ENCODE measurements at places on chromosomes 7 and 10.

DNA sequence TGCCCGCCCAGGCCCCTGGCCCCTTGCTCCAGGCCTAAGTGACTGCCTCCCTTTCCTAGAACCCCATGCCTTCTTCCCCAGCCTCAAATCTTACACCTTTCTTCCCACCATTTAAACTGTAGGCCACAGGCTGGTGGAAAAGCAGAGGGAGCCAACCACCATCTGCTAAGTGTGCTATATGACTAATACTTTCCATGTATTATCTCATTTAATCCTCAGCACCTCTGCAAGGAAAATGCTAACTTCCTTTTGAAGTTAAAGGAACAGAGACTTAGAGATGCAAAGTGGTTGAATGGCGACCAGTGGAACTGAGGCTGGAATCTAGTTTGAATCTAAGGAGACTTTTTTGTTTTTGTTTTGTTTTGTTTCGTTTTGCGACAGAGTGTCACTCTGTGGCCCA lies 17.8 kb upstream of the MTPAP start:
- no peak for DNase-seq

DNA sequence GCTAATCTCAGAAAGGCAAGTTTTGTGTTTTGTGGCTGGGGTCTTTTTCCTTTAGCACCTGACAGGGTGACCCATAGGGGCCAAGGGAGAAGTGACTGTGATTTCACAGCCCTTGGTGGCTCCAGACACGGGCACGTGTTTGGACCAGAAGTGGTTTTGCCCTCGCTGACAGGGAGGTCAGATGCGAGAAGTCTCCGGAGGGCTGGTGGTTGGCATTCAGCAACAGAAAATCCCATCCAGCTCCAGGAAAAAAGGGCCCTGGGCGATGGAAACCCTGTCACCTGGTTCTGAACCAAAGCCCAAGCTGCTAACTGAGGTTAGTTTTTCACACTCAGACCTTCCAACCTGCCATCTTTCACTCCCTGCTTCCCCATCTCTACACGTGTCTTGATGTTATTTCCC lies 272.9 kb downstream of the TRIL start:
- no peak for DNase-seq

GRCh38 chr10:124053971-124054370 lies 39.4 kb downstream of the CHST15 start:
- no peak for DNase-seq

GRCh38 chr10:132748545-132749370 lies 37.2 kb downstream of the NKX6-2 start:
- no peak for DNase-seq

DNA sequence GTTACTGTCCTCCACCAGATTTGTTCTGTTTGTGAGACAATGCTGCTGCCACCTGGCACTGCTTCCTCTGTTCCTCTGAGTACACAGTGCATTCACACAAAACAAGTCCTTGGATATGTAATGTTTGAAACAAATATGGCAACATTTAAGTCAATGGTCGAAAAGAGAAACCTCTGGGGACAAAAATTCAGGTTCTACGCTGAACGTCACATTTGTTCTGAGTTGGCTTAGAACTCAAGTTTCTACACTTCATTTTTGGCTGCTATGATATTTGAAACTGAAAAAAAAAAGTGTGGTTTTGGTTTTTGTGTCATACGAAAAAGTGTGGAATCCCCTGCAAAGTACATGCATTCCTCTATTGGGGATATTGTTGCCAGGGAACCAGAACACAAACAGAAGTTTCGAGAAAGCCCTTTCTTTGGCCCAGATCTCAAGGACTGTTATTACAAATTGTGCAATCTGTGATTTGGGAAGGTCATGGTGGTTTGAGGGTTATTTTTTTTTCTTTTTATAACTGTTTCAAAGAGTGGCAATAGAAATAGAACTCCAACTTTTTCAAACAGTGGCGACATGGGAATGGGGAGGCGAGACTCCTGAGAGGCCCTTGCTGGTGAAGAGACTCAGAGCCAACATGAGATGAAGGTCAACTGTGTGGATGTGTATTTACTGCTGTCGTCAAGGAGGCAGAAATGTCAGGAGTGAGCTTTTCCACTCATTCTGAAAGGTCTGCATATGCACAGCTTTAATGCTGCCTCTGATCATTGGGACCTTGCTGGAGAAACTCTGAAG lies 127.5 kb downstream of the CUBN start:
- DNase-seq: no peak

- no peak for DNase-seq
Observed at GRCh38 chr7:157885140-157885539, 548.3 kb downstream of the DNAJB6 start.

DNA sequence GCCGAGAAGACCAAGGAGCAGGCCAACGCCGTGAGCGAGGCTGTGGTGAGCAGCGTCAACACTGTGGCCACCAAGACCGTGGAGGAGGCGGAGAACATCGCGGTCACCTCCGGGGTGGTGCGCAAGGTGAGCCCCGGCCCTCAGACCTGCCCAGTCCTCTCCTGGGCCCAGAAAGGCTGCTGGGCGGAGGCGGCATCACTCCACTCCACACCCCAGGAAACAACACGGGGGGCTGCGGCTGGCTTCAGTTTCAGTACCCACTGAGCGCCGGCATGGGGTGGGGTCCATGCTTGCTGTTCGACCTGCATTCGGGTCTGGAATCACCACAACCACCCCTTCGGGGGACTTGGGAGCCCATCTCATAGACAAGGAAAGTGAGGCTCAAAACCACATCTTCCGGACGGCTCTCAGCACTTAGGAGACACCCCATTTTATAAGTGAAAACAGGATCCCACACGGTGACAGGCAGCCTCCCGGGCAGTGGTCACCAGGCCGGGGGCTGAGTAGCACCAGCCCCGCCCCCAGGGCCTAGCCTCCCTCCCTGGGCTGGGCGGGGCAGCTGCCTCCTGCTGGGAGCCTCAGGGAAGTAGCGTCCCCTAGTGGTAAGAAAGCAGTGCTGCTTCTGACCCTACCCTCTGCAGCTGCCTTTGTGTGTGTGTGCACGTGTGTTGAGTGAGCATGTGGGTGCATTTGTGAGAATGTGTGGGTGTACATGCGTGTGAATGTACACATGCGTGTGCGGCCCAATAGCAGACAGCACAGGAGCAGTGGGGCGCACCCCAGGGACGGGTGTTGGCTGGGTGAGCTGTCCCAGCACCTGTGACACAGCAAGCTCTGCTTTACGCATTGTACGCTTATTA lies 1.8 kb downstream of the SNCG start:
- peak; percentile 78 for DNase-seq

GRCh38 chr10:5041471-5042023 lies 37.9 kb upstream of the AKR1C2 start:
- DNase-seq: no peak

- DNase-seq: no peak
Observed at GRCh38 chr7:13826752-13827151, 162.7 kb downstream of the ETV1 start.

DNA sequence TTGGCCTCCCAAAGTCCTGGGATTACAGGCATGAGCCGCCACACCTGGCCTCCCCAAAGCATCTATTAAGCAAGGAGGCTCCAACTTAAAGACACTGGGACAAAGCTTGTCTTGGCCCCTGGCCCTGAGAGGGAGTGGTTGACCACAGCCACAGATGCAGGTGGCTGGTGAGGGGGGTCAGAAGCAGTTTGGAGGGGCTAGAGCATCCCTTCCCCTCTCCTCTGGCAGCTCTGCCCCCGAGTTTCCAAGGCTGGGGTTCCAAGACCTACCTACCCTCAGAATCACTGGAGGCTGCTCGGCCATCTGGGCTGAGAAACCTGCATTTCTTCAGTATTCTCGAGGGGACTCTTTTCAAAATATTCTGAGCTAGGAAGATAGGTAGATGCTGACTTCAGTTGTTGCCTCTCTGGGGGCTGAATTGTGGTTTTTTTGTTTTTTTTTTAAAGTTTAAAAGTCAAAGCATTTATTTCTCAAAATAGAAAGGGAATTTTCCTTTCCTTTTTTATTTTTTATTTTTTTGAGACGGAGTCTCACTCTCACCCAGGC lies 32.6 kb downstream of the DDIT4 start:
- no peak for DNase-seq

GRCh38 chr10:10845826-10846503 lies 171.7 kb upstream of the CELF2 start:
- DNase-seq: no peak

- peak; percentile 95 for DNase-seq
Observed at GRCh38 chr7:100126931-100127865, at the start of gene MBLAC1. Gene MBLAC1 (plus strand): TSS chr7:100126967. CDS start chr7:100127396, 429 bp downstream.

GRCh38 chr10:125024497-125025234 lies 82.7 kb downstream of the ZRANB1 start:
- DNase-seq: no peak

Data from ACHN (cell line).